ENCODE measurements at places on chromosomes 4 and X.
A peak's percentile ranks its signal among the peaks of the same experiment; 100 is the strongest.

DNA sequence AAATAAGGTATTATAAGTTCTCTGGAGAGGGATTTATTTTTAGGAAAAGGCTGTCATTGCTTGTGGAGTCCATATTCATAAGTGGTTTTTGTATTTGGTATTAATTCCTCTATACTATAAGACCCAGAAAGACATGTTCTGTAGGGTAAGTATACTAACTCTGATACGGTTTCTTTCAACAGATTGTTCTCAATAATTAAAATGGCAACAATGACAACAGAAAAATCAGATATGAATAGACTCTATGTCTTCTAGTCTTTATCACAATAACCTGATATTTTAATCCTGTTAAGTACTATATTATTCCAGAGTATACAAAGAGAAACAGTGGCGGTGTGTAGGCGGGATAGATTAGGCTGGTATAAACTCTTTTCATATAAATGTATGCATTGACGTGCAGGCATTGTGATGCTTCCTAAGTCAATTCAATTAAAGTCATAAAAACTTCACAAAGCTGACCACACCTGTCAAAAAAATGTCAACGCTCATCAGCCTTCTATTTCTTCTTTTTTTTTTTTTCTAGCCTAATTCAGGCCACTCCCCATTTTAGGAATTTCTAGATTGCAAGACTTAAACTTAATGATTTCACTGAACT, 150.4 kb downstream of the TRIML1 start:
- DNase-seq, result no peak

GRCh38 chr4:97950836-97951235, 192.4 kb downstream of the STPG2 start:
- DNase-seq, result no peak

GRCh38 chrX:97310373-97310772, 426.7 kb downstream of the RPA4 start:
- no peak for DNase-seq

- no peak for DNase-seq
These were observed 133.6 kb upstream of the QRFPR start for GRCh38 chr4:121514443-121514842.

DNA sequence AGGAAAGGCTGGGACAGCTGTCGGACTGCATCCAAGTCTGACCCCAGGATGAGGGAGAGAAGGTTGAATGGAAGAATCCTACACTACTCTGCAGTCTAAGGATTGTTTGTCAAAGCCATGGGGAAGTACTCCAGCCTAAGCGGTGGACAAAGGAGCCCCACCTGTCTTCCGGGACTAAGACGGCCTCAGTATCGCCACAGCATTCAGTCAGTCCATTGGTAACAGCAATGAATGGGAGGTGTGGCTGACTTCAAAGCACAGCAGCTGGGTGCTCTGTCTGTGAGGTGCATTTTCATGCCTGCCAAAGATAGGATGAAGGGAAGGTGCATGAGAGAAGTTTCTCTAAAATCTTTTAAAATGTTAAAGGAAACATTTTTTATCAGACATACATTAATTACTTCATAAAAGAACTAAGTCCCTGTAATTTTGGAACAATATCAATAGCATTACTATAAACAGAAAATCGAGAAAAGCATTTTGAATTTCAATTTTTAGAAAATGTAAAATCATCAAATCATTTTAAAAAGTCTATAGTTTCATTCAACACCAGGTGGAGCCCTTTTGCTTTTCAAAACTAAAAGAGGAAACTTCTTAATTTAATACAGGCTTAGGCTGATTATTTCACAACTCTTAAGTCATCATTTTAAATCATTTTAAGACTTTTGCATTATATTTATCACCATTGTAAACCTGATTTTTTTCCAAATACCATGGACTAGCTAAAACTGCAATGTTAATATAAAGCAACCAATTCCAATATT, 27.6 kb upstream of the INTU start:
- peak; percentile 32 for DNase-seq

DNA sequence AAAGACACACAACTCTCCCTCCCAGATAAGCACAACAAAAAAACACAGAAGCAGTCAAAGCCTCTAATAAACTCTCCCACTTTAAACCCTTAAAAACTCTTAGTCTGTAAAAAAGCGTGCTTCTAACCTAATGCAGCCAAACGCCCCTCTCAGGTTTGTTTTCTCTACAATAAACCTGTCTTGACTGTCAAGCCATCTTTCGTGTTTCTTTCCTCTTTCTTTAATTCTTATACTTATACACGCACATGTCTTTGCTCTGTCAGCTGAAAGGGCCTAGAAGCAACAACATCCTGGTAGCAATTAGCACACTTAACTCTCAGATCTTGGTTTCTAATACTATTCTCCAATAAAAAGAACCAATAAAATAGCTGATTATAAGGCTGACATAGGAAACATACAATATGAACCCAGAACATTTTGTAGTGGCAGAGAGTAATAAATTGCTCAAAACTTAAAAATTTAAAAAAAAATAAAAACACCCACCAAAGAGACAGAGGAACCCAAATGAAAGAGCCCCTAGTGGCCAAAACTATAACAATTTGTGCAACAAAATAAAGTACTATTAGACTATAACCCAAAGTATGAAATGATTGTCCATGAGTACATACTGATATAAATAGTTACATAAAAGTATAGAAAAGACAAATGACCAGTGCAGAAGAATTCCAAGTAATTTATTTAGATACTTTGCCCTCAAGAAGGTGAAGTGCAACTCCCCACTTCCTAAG, 440.4 kb upstream of the ADGRL3 start:
- DNase-seq, result no peak

- no peak for DNase-seq
These were observed 66.3 kb downstream of the PTPN13 start for GRCh38 chr4:86660401-86660800.

DNA sequence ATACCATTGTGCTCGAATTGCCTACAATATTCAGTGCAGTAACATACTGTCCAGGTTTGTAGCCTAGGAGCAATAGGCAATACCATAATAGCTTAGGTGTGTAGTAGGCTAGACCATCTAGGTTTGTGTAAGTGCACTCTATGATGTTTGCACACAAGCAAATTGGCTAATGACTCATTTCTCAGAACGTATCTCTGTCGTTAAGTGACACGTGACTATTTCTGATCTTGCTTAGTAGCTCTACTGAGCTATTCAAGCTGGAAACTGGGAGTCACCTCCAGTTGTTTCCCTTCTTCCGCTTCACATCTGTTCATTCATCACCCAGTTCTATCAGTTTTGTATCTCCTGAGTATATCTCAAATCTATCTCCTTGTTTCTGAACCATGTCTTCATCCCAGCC, 86.1 kb downstream of the HNRNPD start:
- DNase-seq, result no peak
